Right renal cortex interstitium (tissue), 3 donors: ENCODE measurements at places on chromosomes 7 and 10. TPM values are rescaled to one million over a fixed set of nuclear protein-coding genes. Genes with fewer than 3 reads are reported as not detected.

The BTBD16 gene
- polyA plus RNA-seq: 0.36 TPM

GRCh38 chr7:130136579-130137167 lies 66.3 kb downstream of the KLHDC10 start:
- no peak for DNase-seq

The GIMAP7 gene
- 20.2 TPM for polyA plus RNA-seq

DNA sequence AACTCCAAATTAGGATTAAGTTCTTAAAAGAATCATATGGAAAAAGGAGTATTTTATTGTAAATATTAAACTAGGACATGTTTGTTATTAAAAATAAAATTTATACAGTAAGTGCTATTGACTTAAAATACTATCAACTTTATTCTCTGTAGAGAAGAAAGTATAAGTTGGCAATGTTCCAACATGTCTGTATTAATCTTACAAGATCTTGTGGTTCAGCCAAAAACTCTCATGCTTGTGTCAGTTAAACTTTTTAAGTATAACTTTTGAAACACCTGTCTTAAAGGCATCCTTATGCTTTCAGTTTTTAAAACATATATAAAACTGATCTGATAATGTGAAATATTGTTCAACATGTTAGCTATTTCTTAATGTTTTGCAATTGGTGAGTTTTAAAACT lies 160.7 kb downstream of the ZEB1 start:
- no peak for DNase-seq

- DNase-seq: no peak
These were observed 1.2 kb upstream of the LSM8 start for GRCh38 chr7:118182593-118183427.

GRCh38 chr7:155610633-155611193 lies 33.7 kb upstream of the RBM33 start:
- no peak for DNase-seq

DNA sequence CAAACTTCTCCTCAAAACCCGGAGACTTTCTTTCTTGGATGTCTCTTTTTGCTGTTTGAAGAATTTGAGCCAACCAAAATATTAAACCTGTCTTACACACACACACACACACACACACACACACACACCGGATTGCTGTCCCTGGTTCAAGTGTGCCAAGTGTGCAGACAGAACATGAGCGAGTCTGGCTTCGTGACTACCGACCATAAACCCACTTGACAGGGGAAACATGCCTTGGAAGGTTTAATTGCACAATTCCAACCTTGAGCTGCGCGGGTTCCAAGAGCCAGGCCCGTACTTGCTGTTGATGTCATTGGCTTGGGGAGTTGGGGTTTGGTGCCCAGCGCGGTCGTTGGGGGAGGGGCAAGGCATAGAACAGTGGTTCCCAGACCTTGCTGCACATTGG lies 1.7 kb downstream of the EGFR start:
- DNase-seq: no peak

The VCL gene
- 120 TPM for polyA plus RNA-seq

DNA sequence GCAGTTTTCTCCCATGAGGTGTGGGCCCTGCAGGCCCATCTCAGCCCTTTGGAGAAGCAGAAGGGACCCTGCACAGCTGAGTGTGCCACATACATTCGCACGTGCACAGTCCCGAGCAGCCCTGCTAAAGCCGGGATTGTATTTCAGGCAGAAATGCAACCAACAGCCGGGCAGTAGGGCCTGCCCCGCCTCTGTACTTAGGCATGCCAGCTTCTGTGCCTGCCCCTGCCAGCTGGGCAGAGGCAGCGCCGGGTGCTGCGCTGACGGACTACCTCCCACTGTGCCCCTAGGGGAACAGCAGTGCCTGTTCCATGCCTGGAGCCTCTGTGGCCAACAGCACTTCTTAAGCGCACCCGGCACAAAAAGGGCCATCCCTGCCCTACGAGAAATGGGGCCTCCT lies 170.3 kb downstream of the NEURL1 start:
- no peak for DNase-seq
